ENCODE measurements at places on chromosomes 7 and 10. TPM values are rescaled to one million over a fixed set of nuclear protein-coding genes. Genes with fewer than 3 reads are reported as not detected.
A peak's percentile ranks its signal among the peaks of the same experiment; 100 is the strongest.

DNA sequence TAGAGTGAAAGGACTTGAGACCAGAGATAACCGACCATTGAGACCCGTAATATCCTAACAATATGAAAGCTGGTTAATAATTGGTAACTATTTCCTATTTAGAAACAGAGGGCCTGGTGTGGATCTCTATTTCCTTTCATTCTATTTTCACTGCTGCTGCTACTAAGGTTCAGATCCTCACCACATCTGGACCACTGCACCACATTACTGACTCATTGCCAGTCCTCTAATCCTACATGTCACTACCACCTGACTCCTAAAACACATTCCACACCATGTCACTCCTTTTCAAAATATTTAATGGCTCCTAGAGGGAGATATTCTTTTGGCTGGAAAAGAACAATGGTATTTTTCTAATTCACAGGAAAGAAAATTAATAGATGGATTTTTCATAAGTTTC lies 6.4 kb downstream of the USP54 start:
- DNase-seq = no peak

- peak; percentile 60 for DNase-seq
Measured at GRCh38 chr10:43965033-43965917, 316.6 kb upstream of the ZNF32 start.

DNA sequence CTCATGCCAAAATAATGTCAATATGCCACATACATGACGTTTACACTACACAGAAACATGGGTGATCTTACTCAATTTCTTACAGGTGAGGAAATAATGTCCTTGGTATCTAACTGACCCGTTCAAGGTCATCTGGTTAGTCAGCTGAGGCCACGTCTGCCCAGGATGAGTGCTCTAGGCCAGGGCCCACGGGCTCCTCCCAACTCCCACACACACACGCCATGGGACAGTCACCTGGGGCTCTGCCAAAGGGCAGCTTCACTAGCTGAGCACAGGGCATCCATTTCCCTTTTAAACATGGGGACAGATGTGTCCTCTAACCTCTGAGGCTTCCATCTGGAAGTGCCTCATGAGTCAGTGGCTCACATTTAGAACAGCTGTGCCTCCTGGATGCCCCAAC lies 123.9 kb downstream of the TNS3 start:
- peak; percentile 73 for DNase-seq

DNA sequence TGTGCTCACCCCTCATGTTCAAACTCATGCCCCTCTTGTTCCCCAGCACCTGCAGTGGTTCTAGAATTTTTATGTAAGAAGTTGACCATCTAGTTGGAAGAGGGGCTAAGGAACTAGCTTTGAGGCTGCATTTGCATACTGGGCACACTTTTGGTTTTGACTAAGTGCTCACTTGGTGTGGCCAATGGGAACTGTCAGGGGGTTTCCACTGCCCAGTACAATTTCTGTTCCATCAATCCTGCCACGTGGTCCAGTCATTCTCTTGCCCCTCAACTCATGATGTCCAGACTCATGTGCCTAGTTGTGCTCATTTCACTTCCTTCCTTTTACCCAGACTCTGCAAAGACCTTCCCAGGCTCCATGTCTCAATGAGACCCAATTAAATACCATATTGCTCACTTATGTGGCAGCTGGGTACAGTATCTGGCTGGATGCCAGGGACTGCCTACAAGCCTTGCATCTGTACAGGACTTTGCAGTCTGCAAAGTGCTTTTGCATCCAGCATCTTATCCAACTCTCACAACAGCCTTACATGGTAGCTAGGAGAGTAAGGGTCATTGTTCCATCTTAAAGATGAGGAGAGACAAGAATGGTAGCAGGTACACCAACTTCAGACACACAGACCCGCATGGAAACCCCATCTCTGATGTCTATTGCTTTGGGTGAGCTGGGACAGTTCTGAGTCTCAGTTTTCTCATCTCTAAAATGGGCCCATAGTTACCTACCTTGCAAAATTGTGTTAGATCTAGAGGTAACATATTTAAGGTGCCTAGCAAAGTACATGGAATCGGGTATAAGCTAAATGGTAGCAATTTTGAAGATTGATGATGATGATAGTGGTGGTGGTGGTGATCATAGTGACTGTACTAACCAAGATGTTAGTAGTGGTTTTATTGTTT lies 30.1 kb upstream of the KCNMA1 start:
- DNase-seq = no peak

DNA sequence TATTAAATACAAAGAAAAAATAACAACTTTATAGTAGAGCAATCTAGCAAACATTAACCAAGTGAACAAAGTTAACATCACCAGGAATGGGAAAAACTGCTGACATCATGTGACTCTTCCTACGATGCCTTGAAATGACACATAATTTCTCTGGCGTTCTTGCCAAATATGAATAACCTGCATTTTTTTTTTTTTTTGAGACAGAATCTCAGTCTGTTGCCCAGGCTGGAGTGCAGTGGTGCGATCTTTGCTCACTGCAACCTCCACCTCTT lies 126.5 kb upstream of the VKORC1L1 start:
- no peak for DNase-seq

DNA sequence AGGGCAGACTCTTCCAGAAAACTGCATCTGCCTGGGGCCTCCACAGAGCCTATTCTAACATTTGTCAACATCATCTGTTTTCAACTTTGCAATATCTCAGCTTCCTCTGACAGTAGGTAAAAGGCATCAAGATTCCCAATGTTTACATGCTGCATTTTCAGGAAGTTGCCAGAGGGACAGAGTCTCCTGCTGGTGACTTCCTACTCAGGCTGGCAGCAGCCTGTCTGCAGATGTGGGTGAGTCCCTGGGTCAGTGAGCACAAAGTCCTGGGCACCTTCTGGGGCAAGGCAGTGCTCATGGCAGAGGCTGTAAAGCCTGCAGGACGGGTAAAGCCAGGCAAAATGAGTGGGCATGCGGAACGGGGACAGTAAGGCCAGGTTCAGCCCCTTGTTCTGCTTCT lies 69.4 kb downstream of the EBF3 start:
- DNase-seq = no peak

DNA sequence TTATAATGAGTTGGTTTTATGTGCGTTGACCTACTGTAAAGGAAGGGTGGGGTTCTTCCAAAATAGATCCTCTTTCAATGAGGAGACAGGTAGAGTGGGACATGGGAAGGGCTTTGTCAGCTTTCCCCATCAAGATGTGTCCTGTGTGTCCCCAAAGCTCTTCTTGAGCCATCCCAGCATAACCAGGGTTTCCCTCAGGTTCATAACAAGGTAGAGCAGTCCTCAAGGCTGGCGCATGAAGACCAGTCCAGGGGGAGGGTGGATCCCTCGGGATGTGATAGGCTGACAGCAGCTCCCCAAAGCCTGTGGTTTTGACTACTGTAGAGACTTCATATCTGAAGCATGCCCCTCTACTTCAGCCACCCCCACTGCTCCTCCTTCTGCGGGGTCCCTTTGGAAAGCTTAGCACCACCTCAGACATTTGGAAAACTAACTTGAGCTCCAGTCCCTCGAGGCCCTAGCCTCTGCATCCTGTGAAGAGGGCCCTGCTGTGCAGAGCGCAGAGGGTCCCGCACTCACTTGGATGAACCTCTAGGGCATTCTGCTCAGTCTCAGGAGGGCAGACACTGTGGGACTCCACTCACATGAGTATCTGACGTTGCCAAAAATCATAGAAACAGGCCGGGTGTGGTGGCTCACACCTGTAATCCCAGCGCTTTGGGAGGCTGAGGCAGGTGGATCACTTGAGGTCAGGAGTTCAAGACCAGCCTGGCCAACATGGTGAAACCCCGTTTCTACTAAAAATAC lies 1.1 kb upstream of the GIMAP8 start:
- no peak for DNase-seq

GRCh38 chr10:13815756-13816155 lies 229.0 kb downstream of the PRPF18 start:
- DNase-seq = no peak

- DNase-seq = peak; percentile 28
Measured at GRCh38 chr10:50605269-50605950, 18.3 kb downstream of the SGMS1 start.

DNA sequence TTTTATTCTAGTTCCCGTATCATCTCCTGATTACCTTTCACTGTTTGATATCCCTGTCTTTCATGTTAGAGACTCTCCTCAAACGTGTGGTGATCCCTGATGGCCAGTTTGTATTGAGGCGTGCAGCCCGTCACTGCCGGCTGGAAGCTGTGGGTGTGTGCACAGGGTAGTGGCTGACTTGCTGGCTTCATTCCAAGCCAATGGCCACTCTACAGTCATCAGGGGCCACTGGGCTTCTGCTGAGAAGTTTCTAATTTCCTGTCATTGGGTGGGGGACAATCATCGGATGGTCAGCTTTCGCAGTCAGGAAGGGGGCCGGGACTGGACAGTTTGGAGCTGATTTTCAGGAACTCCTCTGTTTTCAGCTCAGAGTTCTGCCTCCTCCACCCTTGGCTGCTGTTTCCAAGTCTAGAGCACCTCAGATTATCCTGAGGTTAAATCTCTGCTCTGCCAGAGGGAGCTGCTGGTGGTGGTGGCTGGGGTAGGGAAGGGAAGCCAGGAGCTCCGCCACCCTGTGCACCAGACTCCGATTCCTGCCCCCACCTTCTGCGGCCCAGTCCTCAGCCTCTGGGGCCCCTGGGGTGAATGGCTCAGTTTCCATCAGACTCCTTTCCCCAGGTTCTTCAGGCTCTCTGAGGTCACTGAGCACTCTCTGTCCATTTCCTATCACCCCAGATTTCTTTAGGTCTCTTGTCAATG lies 34.9 kb downstream of the BAIAP2L1 start:
- DNase-seq = peak; percentile 40

- DNase-seq = no peak
Measured at GRCh38 chr10:102931643-102932042, 13.5 kb downstream of the CNNM2 start.

GRCh38 chr10:8618834-8619233 lies 564.3 kb downstream of the GATA3 start:
- DNase-seq = no peak

GRCh38 chr7:94045581-94045980 lies 41.4 kb upstream of the BET1 start:
- no peak for DNase-seq

GRCh38 chr7:150514748-150515222 lies at the start of gene GIMAP7:
Gene GIMAP7, plus strand, starts transcription at chr7:150514872. Its CDS starts 5,103 bp downstream, at chr7:150519975.
- peak; percentile 19 for DNase-seq

DNA sequence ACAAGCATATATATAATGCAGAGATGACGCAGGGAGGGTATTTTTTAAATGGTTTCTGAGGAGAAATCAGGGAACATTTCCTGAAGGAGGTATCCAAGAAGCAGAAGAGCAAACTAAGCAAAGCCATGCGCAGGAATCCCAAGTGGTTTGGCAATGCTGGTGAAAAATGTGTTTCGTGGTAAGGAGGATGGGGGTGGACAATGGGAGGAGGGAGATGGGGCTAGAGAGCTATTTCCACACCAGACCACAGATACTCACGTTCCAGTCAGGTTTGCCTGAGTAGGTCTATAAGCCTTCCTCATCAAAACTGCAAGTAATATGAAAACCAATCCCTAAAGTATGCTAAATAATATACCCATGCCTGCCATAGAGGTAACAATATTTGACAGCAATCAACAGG lies 223.7 kb upstream of the MKLN1 start:
- DNase-seq = no peak

DNA sequence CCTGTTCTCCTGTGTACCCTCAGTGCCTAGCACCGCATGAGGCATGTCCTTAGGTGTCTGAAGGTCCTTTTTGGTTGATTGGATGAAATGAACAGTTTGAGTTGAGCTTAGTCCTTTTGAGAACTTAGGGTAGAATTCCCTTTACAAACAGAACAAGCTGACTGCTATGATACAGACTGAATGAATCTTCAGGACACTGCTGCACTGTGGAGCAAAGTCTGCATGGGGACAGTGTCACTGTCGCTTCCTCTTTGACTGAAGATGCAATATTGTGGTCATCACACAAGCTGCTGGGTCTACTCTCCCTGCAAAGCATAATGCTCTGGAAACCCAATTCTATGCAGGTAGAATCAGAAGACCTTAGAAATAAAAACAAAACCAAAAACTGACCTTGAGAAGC lies 8.6 kb upstream of the PLAU start:
- no peak for DNase-seq

- peak; percentile 94 for DNase-seq
Measured at GRCh38 chr7:99379043-99379577, 4.6 kb downstream of the ARPC1B start.

DNA sequence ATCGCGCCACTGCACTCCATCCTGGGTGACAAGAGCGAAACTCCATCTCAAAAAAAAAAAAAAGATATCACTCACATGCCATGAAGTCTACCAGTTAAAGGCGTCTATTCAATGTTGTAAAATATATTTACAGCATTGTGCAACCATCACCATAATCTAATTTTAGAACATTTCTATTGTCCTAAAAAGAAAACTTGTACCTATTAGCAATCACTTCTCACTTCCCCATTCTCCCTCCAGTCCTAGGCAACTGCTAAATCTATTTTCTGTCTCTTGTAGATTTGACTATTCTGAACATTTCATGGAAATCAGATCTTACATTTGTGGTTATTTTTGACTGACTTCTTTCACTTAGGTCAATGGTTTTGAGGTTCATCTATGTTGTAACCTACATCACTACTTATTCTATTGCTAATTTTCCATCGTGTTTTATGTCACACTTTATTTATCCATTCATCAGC lies 25.2 kb upstream of the OTUD1 start:
- DNase-seq = peak; percentile 36

- DNase-seq = no peak
Measured at GRCh38 chr7:17485904-17486303, 187.5 kb downstream of the AHR start.

GRCh38 chr10:69644658-69645295 lies 14.7 kb downstream of the FAM241B start:
- peak; percentile 58 for DNase-seq

DNA sequence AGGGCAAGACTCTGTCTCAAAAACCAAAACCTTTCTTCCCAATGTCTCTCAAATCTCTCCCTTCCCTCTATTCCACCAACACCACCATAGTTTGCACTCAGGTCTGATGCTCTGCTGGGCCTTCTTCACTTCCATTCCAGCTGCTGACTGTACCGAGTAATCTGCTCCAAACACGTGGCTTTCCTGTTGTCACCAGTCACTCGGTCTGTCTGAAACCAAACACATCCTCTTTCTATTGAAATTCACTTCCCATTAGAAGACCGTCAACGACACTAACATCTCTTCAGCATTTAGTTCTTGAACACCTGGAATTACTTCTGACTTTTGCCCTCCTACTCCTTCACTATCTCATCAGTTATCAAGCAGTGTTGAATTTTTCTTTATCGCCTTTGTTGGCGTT lies 4.7 kb upstream of the NRF1 start:
- peak; percentile 63 for DNase-seq

- no peak for DNase-seq
Measured at GRCh38 chr10:112847778-112848177, 102.3 kb upstream of the TCF7L2 start.

Gene ZNF736
- total RNA-seq = 10.4 TPM

Gene AKR1C8
- total RNA-seq = 0.09 TPM

Gene TRIP6
- 31.7 TPM for total RNA-seq

Gene PTPN20
- total RNA-seq = 0.53 TPM

Gene GIMAP1
- 3.1 TPM for total RNA-seq

Gene RSPH10B
- total RNA-seq = 0.31 TPM

Gene BAMBI
- 8.9 TPM for total RNA-seq

Gene FAM241B
- 0.18 TPM for total RNA-seq

Gene ANKRD16
- 6.0 TPM for total RNA-seq

Data from muscle of leg (tissue), 16 donors.